ENCODE measurements at places on chromosomes 11 and 22.

- no peak for DNase-seq
Observed at GRCh38 chr11:15418921-15419320, 304.2 kb downstream of the INSC start.

DNA sequence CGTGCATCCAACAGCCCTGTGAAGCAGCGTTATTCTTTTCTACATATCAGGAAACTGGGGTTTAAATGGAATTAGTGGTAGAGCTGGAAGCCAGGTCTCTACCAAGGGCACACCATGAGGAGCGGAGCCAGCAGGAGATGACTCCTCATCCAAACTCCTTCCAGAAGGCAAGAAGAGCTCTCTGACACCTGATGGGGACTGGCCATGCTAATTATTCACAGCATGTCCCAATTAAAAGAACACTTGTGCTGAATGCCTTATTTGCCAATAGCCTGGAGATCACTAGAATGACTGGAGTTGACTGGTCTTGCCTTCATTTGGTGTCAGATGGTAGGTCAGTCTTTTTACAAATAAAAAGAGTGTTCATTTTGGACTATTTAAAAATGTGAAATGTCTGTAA, 32.9 kb upstream of the SLN start:
- no peak for DNase-seq

DNA sequence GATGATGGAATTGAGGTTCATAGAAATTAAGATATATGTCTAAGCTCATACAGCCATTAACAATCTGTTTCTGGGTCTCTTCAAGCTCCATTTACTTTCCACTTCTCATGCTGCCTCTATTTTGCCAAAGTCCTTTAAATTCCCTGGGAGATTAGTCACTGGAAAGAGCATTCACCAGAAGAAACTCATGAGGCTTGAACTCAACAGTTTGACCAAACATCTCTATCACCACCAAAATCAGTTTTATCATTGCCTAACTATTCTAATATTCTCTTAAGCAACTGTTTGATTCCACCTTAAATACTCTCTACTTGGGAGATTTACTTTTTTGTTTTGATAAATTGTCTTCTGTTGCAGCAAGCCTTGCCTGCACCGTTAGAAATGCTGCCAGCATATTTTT, 881.3 kb downstream of the KCNA4 start:
- no peak for DNase-seq

DNA sequence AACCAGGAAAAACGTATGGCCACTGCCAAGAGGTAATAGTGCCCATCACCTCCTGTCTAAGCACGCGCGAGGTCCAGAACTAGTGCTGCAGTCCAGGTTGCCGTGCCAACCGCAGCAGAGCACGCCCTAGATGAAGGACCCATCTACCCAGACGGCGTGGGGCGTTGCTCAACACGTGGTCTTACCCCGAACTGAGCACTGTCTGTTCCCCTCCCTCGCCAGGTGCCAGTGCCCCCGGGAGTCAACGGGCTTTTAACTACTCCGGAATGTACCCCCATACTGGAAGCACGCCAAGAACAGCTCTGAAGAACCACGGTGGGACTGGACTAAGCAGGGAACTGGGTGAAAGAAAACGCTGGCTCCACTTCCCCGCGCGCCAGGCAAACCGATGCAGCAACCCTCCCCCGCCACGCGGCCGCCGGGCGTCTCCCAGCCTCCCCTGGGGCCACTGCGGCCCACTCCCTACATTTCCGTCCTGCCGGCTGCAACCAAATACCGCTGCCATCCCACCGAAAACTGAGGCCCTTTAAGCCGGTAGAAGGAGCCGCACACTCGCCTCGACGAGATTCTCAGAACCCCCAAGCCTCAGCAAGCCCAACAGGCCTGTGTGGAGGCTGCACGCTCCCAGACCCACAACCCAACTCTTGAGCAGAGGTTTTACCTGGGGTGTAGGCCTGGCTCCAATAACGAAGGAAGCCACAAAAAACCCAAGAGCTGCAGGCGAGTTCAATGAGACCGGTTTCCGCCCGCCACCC, at the start of gene HSPA8:
TSS of gene HSPA8 (minus strand) at position 734 of the 755 bp plus-strand sequence. CDS start 812 bp downstream, outside the sequence.
- peak; percentile 32 for DNase-seq

- no peak for DNase-seq
Observed at GRCh38 chr11:110757962-110758755, 45.9 kb upstream of the ARHGAP20 start.

DNA sequence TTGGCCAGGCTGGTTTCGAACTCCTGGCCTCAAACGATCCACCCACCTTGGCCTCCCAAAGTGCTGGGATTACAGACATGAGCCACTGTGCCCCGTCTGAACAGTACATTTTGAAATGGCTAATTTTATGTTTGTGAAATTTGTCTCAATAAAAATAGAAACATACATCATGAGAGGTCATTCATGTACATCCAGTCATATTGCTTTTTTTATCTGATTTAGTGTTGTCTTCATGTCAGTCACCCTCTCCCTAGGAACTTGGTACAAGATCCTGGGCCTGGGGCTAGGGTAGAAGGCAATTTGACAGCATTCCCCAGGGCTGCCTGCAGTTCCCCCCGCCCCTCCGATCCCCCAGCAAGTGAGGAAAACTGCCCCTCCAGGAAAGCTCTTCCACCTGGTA, 46.6 kb upstream of the RBFOX2 start:
- no peak for DNase-seq

DNA sequence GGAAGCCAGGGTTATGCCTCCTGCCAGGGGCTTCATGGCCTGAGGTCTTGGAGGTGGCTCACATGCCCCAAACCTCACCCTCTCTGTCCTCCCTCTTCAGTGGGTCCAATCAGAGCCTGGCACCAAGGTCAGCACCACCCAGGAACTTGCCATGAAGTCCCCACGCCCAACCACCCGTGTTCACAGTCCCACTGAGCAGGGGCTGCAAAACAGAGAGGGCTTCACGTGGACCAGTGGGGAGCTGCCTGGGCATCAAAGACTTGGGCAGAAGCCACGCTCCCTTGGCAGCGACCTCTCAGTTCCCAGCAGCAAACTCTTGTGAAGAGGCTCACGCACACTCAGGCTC, 425.8 kb upstream of the B3GAT1 start:
- no peak for DNase-seq

DNA sequence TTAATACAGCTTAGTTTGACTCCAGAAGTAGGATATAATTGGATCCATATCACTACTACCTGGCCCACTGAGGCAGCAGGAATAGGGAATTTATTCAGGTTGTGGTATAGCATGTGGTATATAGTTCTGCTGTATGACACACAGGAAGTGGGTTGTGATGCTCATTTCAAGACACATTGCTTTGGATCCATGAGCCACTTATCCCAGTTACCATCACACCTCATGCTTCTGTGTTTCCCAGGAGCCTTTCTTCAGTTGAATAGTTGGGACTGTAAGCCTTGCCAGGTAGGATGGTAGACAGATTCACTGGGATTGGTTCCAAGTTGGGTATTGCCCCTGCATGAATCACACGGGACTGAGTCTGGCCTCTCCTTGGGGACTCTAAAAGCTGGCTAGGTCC, 9.9 kb upstream of the SLC37A2 start:
- DNase-seq = no peak

DNA sequence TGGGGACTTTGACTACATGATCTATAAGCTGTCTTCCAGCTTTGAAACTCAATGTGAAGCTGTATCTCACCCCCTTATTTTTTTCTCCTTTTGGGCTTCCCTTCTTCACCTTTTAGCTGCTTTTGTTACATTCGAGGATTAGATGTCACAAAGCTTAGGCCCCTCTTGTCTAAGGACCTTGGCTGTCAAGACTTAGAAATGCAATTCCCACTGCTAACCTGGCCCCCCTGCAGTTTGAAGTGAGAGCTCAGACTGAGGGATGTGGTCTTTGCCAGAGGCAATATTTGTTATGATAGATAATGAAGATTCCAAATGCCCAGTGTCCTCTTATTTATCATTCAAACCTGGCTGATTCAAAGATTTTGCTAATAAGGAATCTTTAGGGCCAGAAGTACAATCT, 128.3 kb downstream of the ARL14EP start:
- no peak for DNase-seq

DNA sequence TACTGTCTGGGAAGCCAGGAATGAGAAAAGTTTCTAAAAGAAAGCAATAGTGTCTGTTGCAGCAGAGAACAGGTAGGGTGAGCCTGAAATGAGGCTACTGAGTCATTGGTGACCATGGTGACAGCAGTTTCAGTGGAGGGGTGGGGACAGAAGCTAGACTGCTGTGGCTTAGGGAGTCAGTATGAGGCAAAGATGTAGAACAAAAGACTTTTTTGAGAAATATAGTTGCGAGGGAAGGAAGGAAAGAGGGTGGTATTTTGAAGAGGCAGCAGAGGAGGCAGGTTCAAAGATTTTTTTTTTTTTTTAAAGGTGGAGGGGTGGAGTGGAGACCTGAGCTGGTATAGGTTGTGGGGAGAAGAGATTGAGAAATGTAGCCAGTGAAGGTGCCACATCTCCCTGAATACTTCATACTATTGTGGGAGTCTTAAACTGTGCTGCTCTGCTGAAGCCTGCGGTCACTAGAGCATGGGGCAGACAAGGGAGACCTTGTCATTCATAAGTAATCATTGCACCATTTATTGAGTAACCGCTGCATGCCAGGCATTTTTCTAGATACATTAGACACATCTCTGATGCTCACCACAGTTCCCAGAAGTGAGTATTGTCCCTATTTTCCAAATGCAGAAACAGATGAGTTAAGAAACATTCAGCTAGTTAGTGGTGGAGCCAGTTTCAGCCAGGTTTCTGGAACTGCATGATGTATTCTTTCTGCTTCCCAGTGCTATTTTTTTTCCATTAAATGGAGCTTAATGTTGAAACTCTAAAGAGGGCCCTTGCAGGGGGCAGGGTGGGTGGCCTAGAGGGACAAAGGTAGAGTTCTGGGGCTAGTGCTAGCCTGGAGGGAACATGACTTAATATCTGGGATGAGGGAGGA, 49.9 kb downstream of the STIM1 start:
- DNase-seq = peak; percentile 30

DNA sequence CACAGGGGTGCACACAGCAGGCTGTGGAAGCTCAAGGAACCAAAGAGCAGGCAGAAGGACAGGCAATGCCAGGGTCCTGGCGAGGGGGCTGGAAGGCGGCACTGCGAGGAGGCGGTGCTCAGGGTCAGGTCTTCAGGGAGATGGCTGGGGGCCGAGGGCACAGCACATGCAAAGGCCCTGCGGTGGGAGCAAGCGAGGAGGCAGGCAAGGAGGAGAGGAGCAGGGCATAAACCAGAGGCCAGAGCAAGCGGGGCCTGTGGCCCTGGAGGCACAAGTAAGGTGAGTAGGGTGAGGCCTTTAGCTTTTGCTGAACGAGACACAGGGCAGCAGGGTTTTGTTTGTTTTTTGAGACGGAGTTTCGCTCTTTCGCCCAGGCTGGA, 126.9 kb downstream of the ARHGAP8 start:
- no peak for DNase-seq

- DNase-seq = no peak
Observed at GRCh38 chr11:73171436-73172161, 29.5 kb upstream of the FCHSD2 start.

- no peak for DNase-seq
Observed at GRCh38 chr22:20130319-20130718, 1.3 kb upstream of the ZDHHC8 start.

- DNase-seq = no peak
Observed at GRCh38 chr11:8566613-8567210, 27.3 kb downstream of the STK33 start.

- DNase-seq = no peak
Observed at GRCh38 chr22:30114361-30114760, 34.1 kb downstream of the HORMAD2 start.

GRCh38 chr11:125428486-125429173, 67.4 kb downstream of the FEZ1 start:
- DNase-seq = no peak

GRCh38 chr11:60389279-60389910, 6.9 kb upstream of the MS4A14 start:
- no peak for DNase-seq

- no peak for DNase-seq
Observed at GRCh38 chr22:34567367-34567766, 498.6 kb upstream of the ISX start.

- DNase-seq = no peak
Observed at GRCh38 chr11:113465786-113466185, 9.4 kb downstream of the DRD2 start.

- DNase-seq = no peak
Observed at GRCh38 chr11:19953336-19953735, 206.9 kb downstream of the DBX1 start.

- DNase-seq = no peak
Observed at GRCh38 chr22:46846150-46846831, 83.8 kb downstream of the TBC1D22A start.

DNA sequence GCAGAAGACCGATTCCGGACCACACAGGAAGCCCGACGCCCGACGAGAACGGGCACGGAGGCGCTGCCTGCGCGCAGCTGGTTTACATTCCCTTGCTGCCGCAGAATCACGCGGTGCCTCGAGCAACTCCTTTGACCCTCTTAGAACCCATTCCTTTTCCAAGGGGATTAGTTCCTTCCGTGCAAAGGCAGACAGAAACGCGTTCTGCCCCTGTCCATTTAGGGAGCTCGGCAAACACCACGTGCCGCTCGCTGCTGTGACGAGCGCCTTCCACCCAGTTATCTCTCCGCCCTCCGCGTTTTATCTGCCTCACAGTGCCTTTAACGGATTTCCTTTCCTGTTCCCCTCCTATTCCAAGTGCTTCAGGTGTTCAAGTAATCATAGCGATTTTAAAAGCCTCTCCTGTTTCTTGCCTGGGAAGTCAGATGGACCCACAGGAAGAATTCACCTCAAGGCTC, 24.1 kb upstream of the MICAL3 start:
- no peak for DNase-seq

- no peak for DNase-seq
Observed at GRCh38 chr11:62004473-62004872, 37.0 kb upstream of the FTH1 start.

DNA sequence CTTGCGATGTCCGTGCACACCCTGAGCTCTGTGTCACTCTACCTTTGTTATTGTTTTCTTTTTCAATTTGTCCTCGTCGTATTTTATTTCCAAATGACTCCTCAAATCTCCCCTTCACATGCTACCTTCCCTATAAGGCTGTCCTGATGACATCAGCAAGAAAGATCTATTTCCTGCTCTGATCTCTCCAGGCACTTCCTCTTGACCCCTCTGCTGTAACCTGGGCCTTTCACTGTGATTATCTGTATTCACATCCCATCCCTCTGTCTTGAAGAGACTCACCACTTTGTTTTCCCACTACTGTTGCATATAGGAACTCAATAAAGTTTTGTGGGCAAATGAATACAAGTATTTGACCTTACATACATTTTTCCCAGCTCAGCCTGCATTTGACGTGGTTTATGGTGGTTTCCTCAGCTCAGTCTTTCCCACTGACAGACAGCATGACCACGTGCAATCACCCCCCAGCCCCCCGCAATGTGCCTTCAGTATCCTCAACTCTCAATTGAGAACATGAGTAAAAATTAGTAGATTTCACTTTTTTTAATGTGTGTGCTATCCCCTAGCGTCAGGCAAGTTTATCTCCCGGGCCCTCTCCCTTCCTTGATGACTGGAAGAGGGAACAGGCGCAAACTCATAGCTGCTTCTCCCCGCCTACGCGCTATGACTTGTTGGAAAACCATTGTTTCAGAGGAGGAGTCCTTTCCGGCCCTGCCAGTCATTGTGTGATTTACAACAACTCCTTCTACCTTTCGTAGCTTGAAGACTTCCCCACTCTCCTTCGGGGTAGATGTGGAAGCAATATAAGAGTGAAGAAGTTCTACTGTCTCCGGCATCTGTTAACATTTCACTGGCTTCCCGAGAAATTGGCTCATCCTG, 498.5 kb downstream of the NTM start:
- DNase-seq = no peak
